ENCODE measurements at places on chromosomes 3 and 15.
A peak's percentile ranks its signal among the peaks of the same experiment; 100 is the strongest.

GRCh38 chr3:35857004-35857403 lies 217.7 kb downstream of the ARPP21 start:
- DNase-seq = peak; percentile 1

DNA sequence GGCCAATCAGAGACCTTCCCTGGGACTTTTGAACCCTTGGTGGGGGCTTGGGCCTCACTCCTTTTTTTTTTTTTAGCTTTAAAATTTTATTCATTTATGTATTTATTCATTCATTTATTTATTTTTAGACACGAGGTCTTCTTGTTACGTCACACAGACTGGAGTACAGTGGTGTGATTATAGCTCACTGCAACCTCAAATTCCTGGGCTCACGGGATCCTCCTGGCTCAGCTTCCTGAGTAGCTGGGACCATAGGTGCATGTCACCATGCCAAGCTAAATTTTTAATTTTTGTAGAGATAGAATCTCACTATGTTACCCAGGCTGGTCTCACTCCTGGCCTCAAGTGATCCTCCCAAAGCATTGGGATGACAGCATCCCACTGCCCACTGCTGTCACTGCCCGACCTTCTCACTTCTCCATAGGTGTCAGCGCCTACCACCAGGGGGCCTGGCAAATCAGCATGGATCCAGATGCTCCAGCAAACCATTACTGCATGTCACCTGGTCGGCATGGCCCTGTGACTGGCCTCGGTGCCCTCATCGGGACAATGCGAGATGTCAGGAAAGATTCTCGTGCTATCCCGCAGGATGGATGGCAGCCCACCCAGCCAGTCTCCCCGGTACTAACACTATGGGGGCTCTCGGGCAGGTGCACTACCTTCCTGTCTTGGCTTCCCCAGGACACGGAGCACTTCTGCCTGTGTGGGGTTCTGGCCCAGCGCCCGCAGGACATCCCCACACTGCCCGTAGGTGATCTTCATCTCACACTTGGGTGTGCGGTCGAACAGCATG lies 3.0 kb downstream of the MYL3 start:
- DNase-seq = peak; percentile 28

DNA sequence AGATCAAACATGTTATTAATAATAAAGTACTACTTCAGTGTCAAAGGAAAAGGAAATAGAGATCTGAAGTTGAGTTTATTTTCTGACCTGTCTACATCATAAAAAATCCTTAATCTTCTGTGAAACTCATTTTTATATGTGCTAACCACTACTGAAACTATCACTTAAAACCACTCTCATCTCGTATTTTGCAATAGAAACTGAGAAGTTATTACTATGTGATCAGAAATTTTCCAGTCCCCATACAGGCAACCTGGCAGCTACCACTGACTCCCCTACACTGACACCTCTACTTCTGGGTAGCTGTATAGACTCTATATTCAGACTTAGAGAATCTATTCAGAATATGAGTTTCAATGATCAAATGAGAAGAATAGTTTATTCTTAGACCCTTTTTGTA lies 8.3 kb downstream of the HDGFL3 start:
- DNase-seq = no peak

DNA sequence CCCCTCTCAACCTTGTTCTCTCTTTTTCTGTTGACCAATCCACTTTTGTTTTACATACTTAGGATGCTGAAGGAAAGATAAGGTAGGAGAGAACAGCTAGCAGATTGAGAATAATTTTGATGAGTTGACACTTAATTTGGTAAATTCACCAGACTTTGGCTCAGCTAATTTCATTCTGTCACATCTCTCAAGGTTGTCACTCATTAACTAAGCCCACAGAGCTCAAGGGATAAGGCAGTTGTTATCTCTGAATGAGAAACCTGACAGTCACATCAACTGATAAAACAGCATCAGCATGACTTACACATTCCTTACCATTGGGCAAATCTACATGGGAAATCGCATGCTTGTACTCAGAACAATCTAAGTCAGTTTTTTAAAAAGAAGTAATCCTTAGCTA lies 591.4 kb downstream of the NLGN1 start:
- no peak for DNase-seq

GRCh38 chr3:63791974-63792373 lies 27.1 kb upstream of the C3orf49 start:
- no peak for DNase-seq

GRCh38 chr15:86557018-86557550 lies 477.4 kb downstream of the AGBL1 start:
- DNase-seq = no peak

DNA sequence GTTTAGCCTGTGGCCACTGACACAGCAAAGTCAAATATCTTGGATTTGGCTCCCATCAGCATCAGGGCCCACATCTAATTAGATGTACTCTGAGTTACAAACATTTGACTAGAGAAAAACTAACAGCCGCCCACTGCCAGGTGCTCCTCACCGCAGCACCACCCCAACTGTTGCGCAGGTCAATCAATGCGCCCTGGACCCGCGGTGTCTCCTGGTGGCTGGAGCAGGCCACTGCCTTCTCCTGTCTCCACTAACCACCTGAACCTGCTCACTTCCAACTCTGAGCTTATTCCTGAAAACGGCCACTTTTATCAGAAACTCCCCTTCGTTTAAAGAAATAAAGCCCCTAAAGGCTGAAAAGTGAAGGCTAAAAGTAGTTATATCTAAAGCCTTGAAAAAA lies 4.3 kb downstream of the RIOX2 start:
- no peak for DNase-seq

DNA sequence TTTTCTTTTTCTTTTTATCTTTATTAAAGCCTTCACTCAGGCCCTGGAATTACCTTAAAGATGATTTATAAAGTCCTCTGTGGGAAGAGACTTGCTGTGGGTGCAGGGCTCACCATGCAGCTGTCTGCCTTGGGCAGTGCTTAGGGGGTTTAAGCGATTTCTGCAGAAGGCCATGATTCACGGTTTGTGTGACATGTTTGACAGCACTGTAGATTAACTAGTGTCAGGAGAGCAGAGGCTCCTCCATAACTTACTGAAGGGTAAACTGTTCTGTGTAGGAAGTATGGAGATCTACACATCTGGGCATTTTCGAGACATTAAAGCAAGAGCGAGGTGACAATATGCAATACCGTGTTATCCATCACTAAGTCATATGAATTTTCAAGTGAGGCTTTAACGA lies 137.7 kb downstream of the LRIG1 start:
- no peak for DNase-seq

Data from KBM-7 (cell line).